Left ventricle myocardium inferior (tissue), 1 donor: ENCODE measurements at places on chromosomes 12 and 14.

GRCh38 chr12:111783046-111783445 is 16.3 kb downstream of the ALDH2 start:
- no peak for DNase-seq

- no peak for DNase-seq
These were observed 79.3 kb downstream of the IGF1 start for GRCh38 chr12:102401087-102401486.

DNA sequence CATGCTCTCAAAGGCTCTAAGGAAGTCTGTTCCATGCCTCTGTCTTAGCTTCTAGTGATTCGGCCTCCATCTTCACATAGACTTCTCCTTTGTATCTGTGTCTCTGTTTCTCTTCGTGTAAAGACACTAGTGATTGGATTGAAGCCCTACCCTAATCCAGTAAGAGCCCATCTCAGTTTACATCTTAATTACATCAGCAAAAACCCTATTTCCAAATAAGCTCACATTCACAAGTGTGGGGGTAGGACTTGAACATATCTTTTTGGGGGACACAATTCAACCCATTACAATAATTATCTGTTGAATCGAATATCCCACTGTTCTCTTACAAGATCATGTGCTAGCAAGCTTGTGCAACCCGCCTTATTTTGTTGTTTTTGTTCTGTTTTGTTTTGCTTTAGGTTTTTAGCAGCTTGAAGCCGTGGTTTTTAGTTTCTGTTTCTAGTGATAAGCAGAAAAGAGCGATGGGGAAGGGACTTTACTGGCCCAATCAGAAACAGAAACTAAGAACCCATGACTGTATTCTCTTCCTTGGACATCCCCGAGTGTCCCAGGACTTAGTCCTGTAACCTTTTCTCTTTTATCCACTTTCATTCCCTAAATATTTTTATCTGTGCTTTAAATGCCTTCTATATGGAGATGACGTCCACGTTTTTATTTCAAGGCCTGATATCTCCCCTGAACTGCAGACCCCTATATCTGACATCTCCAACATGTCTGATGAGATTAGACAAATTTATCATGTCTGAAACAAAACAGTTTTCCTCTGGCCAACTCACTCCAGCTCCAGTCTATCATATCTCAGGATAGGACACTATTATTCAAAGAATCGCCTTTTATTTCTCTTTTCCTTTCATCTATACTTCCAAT is 353.0 kb downstream of the CCDC91 start:
- DNase-seq: no peak

DNA sequence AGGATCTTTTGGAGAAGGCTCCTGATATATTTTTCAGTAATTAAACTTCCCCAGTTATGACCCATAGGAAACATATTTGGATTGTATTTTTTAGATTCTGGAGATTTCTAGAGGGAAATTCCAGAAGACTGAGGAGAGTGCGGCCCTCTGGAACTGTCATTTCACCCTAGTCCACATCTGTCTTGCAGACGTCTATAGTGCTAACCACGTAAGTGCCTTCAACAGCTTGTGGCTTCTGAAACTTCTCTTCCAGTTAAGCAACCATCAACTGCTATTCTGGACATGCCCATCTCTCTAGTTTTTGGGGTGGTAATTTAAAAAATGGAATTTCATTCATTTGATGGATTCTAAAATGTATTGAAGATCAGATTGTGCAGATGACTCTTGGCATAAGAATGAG is 1098.8 kb downstream of the TMEM121 start:
- DNase-seq: no peak

DNA sequence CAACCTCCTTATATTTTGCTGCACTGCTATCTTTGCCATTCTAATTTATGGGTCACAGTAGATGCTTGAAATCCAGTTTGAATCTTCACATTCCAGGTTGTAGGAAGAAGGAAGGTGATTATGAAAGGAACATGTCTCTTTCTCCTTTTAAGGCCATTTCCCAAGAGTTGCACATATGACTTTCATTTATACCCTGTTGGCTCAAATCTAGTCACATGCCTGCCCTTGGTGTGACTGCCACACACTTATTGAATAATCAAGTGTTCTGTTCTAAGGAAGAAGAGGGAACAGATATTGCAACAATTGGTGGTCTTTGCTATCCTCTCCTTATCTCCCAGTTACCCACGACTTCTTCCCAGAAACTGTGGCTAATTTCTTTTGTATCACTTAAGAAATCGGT is 404.3 kb downstream of the TMEM117 start:
- DNase-seq: no peak

DNA sequence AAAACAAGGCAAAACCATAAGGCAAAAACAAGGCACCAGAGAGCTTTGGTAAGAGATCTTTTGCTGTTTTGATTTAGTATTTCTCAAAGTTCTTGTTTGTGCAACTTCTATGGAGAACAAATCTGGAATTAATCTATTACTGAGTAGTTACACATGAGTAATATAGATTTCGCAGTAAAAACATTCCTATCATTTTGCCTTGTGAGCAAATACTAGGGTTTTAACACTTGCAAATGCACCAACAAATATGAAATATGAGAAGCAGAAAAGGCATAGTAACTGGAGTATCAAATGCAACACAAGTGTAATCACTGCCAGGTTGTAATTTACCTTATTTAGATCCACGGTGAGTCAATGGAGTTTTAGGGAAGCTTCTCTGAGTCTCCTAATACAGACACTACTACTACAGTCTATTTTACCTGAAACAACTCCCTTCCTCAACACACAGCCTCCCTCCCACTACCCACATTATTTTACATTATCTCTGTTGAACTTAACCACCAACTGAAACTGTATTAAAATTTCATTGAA is 324.1 kb downstream of the FLRT2 start:
- DNase-seq: no peak

DNA sequence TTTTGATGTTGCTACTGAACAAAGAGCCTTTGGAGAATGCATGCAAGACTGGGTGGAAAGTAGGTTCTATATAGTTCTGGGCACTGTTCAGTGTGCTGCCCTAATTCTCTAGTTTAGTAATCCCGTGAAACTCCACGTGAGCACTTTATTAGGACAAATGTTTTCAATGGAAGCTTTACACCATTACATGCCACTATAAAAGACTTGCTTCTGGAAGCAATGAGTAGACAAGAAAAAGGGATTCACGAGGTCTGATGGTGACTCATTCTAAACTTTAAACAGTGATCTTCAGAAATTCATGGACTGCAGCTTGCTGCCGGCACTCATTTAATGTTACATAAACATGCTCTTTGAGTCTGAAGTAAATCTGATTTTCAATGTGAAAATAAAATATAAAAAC is 22.3 kb downstream of the ATG14 start:
- no peak for DNase-seq

- DNase-seq: no peak
These were observed 559.9 kb upstream of the ATP2B1 start for GRCh38 chr12:90268574-90268973.

- DNase-seq: no peak
These were observed 109.6 kb downstream of the SLC38A6 start for GRCh38 chr14:61090432-61091216.

DNA sequence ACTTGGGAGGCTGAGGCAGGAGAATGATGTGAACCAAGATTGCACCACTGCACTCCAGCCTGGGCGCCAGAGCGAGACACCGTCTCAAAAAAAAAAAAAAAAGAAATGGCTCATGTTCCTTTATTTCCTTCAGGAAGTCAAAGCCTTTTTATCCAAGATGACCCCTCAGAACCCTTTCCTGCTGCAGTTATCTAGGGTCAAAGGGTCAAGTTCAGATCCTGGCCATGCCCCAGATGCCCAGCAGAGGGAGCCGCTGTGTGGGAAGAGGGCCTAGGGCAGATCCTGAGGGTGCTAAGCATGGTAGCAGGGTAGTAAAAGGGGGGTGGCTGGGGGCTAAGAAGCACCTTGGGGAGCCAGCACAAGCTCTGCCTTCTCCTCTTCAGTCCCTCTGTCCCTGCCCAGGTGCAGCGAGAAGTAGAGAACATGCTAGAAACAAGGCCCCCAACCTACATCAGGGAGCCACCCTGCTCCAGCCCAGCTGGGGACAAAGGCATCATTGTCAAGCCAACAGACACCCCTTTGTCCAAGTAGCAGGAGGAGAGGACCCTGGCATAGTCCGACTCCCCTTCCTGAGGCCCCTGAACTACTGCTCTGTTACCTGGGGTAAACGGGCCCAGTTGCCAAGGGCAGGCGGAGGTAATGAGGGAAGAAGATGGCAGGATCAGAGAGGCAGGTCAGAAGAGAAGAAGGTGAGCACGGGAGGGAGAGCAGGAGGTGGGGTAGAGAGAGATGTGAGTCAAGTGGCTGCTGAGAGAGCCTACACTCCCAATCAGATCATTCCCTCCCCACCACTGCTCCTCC is 6.5 kb downstream of the NFE2 start:
- peak; percentile 53 for DNase-seq

DNA sequence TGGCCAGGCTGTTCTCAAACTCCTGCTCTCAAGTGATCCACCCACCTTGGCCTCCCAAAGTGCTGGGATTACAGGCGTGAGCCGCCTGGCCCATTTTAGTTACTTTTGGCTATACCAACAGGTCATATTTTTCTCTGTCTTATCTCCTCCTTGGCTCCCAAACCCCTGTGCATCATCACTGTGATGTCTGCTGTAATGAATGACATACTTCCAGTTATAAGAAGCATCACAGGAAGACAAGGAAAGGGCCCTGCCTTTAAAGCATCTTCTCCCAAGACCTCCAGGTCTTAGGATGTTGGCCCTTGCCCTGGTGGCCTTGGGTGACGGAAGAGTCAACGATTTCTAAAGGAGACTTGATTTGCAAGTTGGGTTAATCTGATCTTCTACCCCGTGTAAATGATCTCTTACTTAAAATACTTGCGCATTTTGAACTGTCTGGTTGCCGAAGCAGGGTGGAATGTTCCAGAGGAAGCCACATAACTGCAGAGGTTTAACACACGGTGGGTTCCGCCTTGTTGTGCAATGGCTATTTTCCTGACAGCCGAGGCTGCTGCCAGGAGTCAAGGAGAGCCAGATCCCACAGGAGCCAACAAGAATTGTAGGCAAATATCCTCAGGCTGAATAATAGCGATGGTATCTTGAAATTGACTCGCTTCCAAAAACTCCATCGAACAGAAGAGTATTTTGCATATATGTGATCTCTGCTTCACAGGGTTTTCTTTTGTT is 55.7 kb upstream of the PLXNC1 start:
- DNase-seq: no peak

- DNase-seq: no peak
These were observed 18.2 kb downstream of the IFNG-AS1 start for GRCh38 chr12:68007466-68007865.

- DNase-seq: no peak
These were observed 40.0 kb upstream of the CAPRIN2 start for GRCh38 chr12:30794591-30795409.

GRCh38 chr14:50860478-50861086 is 11.3 kb upstream of the ABHD12B start:
- DNase-seq: peak; percentile 74

GRCh38 chr14:53630336-53630735 is 326.3 kb downstream of the BMP4 start:
- DNase-seq: no peak

- DNase-seq: no peak
These were observed 90.3 kb downstream of the CRADD start for GRCh38 chr12:93767524-93767863.
